NAMALWA (cell line): ENCODE measurements at places on chromosomes 7 and 10.

DNA sequence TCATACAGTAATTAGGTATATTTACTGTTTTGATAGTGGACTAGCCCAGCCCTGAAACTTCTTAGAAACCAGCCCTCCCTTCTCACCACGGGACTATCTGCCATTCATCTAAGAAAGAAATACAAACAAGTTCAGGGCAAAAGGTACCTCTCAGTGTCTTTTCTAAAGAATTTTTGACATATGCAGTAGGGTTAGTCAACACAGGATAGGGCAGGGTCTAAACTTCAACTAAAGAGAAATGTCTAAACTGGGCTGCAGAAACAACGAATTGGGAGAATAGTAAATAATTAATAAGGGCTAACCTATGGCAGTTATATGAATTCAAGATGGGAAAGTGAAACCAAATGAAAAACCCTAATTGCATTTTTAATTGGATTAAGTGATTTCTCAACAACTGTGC lies 496.6 kb downstream of the INHBA start:
- DNase-seq = no peak

DNA sequence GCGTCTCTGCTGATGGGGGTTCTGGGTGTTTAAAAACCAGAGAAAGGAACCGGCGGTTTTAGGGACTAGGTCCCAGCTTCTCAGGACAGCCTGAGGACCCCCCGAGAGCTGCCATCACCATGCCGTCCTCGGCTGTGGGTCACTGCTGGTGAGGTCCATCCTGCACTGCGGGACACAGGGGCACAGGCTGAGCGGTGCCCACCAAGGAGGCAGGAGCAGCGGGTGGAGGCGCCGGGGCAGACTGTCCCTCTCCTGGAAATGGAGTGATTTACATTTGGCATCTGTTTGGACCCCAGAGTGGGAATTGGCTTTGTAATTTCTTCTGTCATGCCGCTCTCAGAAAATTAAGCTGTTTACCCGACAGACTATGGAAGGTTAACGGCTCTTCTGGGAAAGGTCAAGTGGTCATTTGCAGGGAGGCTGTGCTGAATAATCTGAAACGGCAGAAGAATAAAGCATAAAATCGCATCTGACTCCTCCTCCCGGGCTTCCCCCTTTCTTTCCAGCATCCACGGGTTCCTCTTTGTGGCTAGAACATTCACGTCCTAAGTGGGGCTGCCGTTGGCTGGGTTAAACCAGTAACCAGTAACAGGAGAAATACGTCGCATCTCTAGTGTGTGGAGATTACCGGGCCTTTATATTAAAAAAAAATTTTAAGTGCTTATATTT lies 31.7 kb downstream of the LHPP start:
- DNase-seq = no peak

GRCh38 chr7:12609561-12609960 lies 39.0 kb downstream of the SCIN start:
- DNase-seq = no peak

DNA sequence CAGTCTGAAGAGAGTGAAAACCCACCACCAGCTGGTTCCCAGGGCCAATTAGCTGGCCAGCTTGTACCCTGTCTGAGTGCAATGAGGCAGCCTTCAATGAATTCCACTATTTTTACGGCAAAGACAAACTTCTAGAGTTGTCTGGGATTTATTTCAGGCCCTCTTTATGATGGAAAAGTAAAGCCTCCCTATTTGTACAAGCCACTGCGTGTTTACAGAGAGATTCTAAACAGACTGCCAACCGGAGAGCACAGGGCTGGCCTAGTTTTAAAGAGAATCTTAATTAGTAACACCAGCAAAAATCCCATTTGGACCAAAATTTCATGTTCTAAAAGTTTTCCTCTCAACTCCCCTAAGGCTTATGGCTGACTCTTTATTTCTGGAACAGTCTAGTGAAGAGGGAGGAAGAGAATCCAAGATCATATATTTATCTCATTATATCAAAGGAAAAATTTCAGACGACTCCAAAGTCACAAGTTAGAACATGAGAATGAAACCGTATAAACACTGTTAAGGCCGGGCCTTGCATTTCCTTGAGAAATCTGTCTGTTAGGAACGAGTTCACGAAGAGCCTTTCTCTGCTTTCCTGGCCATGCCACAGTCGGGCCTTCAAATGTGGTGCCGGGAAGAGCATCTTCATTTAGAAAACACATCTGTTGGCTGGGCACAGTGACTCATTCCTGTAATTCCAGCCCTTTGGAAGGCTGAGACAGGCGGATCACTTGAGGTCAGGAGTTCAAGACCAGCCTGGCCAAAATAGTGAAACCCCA lies 724.6 kb upstream of the NRP1 start:
- no peak for DNase-seq

DNA sequence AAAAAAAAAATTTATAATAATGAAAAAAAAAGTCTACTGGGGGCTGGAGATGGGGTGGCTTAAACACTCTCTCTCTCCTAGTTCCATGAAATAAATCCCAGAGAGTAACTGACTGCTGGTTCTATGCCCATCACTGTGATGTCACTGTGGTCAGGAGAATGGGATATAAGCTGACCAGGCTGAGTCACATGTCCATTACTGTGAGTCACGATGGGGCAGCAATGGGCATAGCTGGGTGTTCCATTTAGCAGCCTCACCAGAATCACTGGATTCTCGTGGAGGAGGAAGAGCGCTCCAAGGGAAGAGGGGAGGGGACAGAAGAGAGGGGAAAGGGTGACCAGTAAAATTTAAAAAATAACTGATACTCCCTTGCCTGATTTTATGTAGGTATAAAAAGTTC lies 37.1 kb downstream of the MASTL start:
- DNase-seq = no peak

GRCh38 chr7:102974366-102975236 lies 61.8 kb downstream of the LRRC17 start:
- DNase-seq = peak; percentile 54

DNA sequence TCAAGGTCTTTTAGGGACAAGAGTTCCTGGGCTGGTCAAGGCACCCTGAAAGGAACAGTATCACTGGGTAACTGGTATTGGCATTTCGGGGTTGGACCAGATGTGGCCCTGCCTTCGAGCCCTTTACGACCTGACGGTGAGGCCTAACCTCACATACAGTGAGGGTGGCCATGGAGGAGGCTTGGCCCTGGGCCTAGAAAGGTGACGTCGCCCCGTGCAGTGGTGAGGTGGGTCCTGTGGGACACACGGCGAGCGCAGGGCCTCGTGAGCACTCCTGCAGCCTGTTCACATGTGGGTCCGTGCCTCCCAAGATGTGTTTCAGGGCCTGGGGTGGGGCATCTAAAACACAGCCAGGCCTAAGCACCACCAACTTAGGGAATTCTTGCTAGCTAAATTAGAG lies 36.1 kb downstream of the CRHR2 start:
- DNase-seq = no peak

GRCh38 chr10:88964869-88965415 lies 12.4 kb upstream of the ACTA2 start:
- no peak for DNase-seq

- peak; percentile 69 for DNase-seq
Observed at GRCh38 chr7:113086431-113086888, at the start of gene GPR85. Gene GPR85, minus strand, starts transcription at chr7:113086827. Its CDS starts 2,106 bp downstream, at chr7:113084721.

DNA sequence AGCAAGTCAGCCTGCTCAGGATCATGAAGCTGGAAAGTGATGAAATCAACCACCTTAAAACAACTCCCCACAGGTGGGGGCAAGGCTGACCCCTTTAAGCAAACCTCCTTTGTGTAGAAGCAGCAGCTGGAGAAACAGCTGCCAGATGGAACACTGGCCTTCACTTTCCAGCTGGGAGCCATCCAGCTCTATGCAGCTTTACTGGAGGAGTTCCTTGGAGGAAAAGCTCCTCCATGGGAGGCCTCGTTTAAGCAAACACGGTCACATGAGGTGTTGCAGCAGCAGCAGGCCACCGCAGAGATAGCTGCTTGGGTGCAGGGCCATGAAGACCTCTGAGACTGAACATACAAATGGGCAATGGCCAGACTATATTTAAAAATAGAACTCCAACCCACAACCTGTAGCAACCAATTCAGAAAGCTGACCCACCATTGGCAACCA lies 13.0 kb upstream of the DLG5 start:
- DNase-seq = no peak

DNA sequence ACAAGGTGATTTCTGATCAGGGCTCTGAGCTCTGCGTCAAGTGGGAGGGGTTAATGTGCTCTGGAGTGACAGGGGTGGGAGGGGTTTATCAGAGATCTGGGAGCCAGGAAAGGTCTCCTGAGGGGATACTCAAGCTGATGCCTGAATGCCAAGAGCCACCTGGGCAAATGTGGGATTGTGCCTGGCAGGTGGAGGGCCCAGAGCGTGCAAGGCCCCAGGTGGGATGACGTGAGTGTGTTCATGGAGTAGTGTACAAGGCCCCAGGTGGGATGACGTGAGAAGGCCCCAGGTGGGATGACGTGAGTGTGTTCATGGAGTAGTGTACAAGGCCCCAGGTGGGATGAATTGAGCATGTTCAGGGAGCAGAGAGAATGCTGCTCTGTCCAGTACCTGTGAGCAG lies 610.3 kb downstream of the PTPRN2 start:
- DNase-seq = no peak

DNA sequence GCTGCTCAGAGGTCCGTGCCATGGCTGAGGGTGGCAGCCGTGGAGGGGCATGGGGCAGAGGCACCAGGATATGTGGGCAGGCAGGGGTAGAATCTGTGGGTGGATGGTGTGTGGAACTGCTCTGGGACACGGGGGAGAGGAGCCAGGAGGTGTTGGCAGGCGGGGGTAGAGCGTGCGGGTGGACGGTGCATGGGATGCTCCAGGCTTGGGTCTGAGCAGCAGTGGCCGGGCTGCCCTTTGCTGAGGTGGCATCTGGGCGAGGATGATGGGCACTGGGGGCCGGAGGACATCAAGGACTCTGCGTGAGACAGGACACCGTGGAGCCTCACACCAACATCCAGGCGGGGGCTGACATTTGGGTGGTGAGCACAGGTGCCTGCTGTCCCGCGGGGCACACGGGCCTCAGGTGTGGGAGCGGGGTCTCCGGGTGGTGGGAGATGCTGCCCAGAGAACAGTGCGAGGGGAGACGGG lies 46.2 kb downstream of the JAKMIP3 start:
- DNase-seq = no peak

DNA sequence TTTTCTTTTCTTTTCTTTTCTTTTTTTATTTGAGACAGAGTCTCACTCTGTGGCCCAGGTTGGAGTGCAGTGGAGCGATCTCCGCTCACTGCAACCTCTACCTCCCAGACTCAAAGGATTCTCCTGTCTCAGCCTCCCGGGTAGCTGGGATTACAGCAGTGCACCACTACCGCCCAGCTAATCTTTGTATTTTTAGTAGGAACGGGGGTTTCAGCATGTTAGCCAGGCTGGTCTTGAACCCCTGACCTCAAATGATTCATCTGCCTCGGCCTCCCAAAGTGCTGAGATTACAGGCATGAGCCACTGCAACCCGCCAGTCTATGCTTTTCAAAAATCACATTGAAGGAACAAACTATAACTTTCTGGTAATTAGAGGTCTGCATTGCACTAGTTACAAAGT lies 2.4 kb downstream of the USP6NL start:
- DNase-seq = no peak

- no peak for DNase-seq
Observed at GRCh38 chr7:50056131-50056530, 36.9 kb downstream of the ZPBP start.

DNA sequence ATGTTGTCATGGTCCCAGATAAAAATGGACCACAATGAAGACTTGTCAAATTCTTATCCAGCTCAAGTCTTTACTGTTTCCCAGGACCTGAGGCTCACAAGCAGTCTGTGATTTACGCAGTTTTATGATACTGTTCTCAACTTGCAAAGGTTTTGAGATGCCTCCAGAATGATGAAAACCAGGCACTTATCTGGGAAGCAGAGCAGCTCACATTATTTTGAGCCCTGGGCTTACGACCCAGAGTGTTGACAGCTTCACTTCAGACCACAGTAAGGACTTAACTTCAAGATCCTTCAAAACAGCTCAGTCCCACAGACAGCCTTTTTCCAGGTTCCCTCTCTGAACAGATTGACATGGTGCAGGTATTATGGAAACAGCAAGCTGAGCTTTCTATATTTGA lies 236.1 kb downstream of the RNLS start:
- DNase-seq = no peak

- DNase-seq = no peak
Observed at GRCh38 chr7:18974803-18975202, 142.6 kb downstream of the TWIST1 start.

GRCh38 chr7:121547544-121548092 lies 151.5 kb upstream of the FAM3C start:
- peak; percentile 84 for DNase-seq

- peak; percentile 66 for DNase-seq
Observed at GRCh38 chr10:123559066-123559822, 106.9 kb upstream of the GPR26 start.

DNA sequence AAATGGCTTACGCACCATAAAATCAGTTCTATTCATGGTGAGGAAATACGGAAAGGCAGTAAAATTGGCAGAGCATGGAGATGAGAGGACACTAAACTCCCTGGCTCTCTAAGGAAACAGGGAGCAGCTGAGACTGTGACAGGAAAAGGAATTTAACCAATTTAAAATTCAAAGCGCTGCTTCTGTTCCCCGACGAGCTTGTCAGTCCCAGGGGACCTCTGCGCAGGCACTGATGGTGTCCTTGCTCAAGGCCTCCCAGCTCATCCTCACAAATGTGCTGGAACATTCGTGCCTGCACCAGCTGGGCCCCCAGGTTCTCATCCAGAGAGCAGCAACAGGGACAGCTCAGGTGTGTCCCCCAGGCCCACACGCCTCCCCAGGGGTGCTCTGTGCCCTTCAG lies 101.4 kb downstream of the MAD1L1 start:
- no peak for DNase-seq

GRCh38 chr7:34143402-34143801 lies 238.1 kb downstream of the BMPER start:
- no peak for DNase-seq

GRCh38 chr7:101767544-101767943 lies 49.9 kb upstream of the CUX1 start:
- DNase-seq = no peak

DNA sequence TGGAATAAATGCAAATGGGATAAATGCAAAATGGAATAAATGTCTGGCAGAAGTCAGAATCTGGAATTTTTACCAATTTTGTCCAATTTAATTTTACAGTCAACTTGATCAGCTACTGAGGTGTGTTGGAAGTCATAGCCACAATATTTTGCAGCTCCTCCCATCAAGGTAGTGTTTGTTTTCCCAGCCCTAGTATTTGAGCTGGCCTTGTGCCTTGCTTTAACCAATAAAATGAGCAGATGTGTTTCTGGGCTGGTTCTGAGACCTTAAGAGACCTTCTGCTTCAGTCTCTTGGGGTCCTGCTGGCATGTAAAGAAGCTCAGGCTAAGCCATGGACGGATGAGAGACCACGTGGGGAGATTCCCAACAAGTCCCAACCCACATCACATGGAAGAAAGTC lies 42.7 kb upstream of the RSBN1L start:
- no peak for DNase-seq

DNA sequence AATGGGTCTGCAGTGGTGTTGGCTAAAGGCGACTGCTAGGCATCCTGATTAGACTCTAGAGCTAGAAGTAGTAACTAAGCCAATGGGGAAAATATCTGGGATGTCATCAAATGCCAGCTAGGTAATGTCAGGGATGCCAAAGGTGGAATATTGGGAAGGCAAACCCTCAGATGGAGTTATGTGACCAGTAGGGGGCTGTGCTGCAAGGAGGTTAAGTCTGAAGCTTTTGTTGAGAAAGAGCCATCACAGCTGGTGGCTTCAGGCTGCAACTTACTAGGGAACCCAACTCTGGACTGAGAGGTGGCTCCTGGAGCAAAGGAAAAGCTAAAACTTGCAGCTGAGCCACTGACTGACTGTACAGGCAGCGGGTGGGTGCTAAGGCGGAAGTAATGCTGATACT lies 576.9 kb upstream of the GHITM start:
- DNase-seq = no peak

- DNase-seq = no peak
Observed at GRCh38 chr10:126854726-126855495, 50.3 kb upstream of the DOCK1 start.

GRCh38 chr10:6558272-6558671 lies 21.8 kb downstream of the PRKCQ start:
- no peak for DNase-seq
